ENCODE measurements at places on chromosomes 3 and 15.

DNA sequence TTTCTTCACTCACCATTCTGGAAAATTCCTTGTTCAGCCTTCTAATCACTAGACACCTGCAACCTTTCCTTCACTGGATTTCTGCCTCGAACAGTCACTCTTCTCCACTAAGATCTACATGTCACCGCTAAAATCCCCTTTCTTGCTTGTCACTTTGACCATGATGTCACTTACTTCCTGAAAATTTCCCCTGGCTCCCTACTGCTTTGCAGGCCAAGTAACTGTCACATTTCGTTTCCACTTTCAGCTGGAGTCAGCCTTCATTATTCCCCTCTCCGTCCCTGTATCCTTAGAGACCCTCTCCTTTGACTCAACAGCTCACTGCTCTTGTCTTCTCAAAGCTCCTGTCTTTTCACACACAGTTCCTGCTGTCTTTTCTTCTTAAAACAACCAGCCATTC, 15.9 kb downstream of the CHL1 start:
- DNase-seq: no peak

DNA sequence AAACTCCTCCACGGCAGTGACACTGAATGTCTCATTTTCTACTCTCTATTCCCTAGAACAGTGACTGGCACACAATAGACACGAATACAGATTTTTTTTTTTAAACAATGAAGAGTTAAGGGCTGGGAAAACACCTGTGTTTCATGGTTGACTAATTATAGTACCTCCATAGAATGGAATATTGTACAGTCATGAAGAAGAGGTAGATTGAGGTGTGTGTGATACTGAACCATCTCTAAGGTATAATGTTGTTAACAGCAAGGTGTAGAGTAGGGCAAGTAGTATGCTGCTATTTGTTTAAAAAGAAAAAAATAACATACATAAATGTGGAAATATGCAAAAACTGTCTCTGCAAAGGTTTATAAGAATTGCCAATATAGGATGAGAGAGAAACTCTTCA, 5.2 kb upstream of the RARRES1 start:
- DNase-seq: no peak

- DNase-seq: no peak
These were observed 6.1 kb upstream of the RPP25 start for GRCh38 chr15:74962671-74963070.

DNA sequence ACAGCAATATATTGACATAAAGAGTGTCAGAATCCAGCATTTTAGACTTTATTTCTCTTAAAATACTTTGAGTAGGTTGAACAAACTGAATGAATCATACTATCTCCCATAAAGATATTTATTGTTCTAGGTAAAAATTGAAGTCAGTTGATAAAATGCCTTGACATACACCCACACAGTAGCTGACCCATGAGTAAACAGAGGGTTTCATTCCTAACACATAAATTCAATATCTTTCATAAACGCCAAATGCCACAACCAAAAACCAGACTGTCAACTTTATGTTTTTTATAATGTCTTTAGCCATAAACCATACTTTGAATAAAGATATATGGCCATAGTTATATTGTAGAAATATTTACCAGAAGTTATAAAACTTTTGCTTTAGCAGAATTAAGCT, 742.4 kb downstream of the NAALADL2 start:
- no peak for DNase-seq

DNA sequence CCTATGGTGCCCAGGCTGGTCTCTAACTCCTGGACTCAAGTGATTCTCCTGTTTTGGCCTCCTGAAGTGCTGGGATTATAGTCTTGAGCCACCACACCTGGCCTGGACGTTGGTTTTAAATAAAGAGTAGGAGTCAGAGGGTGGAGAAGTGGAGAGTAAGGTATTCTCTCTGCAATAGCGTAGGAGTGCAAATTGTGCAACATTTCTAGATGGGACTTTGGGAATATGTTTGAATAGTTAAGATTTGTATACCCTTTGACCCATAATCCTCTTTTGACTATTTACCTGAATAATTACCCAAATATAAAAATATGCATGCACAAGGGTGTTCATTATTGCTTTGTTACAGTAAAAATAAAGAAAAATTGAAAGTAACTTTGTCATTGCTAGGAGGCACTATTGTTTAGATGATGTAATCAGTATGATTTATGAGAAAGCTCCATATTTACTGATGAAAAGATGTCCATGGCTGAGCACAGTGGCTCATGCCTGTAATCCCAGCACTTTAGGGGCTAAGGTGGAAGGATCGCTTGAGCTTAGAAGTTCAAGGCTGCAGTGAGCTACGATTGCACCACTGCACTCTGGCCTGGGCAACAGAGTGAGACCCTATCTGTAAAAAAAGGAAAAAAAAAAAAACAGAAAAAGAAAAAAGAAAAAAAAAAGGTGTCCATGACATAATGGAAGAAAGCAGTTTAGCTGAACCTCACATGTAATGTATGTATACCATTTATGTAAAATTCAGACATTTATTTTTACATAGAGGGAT, 15.1 kb upstream of the XYLB start:
- DNase-seq: no peak

Measured in RKO (cell line).